Activated effector memory CD4-positive, alpha-beta T cell treated with anti-CD3 and anti-CD28 coated beads, Interleukin-2, amount 50 U/mL, for 16 hours (primary cell): ENCODE measurements at places on chromosomes 11 and 22.

DNA sequence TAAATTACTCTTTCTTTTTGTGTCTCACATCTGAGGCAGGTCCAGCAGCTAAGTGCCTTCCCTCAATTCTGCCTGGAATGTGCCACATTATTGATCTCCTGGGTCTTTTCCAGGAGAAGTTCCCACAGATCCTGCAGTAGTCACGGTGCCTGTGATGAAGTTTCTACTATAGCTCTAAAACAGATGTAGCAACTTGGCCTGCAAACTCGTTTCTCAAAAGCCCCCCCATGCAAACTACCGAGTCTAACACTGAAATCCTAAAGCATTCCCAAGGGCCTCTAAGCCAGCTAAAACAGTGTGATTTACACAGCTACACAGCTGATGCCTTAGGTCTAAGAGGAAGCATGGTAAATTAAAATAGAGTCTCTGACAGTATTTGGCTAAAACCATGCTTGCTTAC lies 54.3 kb downstream of the DDI1 start:
- DNase-seq, result no peak

DNA sequence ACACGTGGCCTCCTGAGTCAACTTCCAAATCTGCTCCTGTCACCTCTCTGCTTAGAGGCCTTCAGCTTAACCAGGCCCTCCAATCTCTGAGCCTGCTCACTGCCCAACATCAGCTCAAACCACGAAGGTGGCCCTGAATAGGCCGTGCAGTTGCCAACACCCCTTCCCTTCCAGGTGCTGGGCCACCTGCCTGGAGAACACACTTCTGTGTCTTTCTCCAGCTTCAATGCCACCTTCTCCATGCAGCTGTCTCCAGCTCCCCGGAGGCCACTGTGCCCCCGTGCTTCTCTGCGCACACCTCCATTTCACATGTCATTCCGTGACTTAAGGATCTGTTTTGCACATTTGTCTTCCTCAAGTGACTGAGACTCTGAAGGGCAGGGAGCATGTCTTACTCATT lies 5.3 kb downstream of the RELA start:
- DNase-seq, result no peak

DNA sequence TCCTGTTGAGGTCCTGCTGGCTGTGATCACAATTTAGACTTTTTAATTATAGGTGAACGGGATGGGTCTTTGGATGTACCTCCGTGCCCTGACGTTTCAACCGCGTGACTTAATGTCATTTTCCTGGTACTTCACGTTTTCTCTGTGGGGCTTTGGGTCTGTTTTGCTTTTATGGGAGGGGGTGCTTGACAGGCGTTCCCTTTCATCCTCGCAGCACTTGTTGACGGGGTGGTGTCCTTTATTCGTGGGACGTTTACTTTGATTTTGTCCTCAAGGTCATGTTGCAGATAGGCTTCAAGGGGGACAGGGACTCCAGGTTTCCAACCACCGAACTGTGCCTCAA lies 994 bp downstream of the PPP6R3 start:
- DNase-seq, result no peak

DNA sequence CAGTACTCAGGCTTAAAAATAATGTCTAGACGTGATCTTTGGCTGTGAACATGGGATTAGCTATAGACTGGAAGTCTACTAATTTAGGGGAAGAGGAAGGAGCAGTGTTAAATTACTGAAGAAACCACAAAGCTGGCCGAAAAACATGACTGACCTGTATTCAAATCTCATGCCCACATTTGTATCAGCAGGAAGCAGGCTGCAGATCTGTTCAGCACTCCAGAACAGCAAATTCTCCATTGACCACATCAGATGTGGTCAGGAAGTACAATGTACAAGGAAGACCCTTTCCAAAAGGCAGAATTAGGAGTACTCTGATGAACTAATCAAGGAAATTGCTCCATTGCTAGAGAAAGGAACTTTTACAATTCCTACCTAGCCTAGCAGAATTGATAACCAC lies 31.7 kb downstream of the DCDC1 start:
- no peak for DNase-seq

GRCh38 chr11:56887940-56888339 lies 100.8 kb upstream of the OR5AK2 start:
- no peak for DNase-seq

GRCh38 chr11:19957294-19957943 lies 202.9 kb downstream of the DBX1 start:
- no peak for DNase-seq

- no peak for DNase-seq
Observed at GRCh38 chr22:22590136-22590891, 31.2 kb upstream of the PRAME start.

DNA sequence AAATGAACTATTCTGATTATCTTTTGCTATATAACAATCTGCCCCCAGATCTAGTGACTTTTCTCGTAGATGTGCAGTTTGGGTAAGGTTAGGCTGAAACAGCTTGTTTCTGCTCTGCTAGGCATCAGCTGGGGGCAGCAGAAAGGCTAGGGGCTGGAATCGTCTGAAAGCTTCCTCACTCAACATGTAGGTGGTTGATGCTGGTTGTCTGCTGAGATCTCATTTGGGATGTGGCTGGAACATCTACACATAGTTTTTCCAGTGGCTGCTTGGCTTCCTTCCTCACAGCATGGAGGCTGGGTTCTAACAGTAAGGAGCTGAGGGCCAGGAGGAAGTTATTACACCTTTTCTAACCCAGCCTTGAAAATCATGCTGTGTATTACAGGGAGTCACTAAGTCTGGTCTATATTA lies 30.2 kb downstream of the USP47 start:
- DNase-seq, result no peak

- DNase-seq, result peak; percentile 77
Observed at GRCh38 chr22:36252754-36253522, at the start of gene APOL1. TSS of gene APOL1 (plus strand) at chr22:36253133. CDS start at chr22:36254956, 1,823 bp downstream.

- DNase-seq, result no peak
Observed at GRCh38 chr11:72871119-72871518, 56.9 kb downstream of the ATG16L2 start.

- no peak for DNase-seq
Observed at GRCh38 chr11:36062796-36063365, 119.0 kb downstream of the LDLRAD3 start.

GRCh38 chr22:29750559-29751538 lies 16.0 kb downstream of the ZMAT5 start:
- no peak for DNase-seq

- no peak for DNase-seq
Observed at GRCh38 chr11:131976021-131976420, 605.6 kb downstream of the NTM start.

DNA sequence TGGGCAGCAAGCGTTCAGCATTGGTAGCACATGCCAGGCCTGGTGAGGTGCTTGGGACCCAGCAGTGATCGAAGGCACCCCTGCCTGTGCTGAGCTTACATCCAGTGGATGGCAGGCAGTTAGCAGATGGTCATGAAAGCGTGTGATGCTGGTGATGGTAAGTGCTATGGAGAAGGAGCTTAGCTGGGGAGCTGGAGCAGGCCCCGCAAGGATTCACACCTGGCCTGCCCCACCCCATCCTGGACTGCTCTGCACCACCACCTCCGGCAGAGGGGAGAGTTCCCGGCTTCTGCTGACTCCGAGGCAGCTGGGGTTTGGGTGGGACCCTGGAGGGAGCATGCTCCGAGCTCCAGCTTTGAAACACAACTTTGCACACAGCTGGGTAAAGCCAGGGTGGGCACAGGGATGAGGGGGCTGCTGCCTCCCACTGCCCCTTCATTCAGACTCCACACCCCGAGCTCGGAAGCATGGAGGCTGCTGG lies 16.2 kb downstream of the MPPED1 start:
- DNase-seq, result no peak

DNA sequence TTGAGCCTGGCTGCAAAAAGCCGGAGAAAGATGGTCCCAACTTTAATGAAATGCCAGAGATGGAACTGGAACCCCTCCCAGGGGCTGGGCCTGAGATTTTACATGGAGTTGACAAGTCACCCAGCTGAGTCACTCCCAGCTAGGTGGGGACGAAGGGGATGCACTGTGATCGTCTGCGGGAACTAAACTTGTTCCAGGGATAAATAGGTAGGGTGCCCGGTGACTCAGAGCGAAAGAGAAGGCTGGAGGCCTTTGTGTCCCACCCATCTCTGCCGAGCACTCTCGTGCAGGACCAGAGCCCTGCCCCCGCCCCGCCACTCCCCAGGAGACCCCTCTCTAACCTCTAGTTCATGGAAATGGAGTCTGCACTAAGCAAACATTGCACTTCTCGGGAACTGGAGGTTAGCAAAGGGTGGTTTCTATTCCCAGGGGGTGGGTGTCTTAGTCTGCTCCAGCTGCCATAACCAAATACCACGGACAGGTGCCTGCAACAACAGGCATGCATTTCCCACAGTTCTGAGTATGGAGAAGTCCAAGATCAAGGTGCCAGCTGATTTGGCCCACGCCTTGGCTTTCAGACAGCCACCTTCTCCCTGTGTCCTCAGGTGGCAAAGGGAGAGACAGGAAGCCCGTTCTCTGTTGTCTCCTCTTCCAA lies 60.7 kb upstream of the FADD start:
- no peak for DNase-seq

GRCh38 chr11:47132490-47132889 lies 44.2 kb downstream of the ARFGAP2 start:
- no peak for DNase-seq

DNA sequence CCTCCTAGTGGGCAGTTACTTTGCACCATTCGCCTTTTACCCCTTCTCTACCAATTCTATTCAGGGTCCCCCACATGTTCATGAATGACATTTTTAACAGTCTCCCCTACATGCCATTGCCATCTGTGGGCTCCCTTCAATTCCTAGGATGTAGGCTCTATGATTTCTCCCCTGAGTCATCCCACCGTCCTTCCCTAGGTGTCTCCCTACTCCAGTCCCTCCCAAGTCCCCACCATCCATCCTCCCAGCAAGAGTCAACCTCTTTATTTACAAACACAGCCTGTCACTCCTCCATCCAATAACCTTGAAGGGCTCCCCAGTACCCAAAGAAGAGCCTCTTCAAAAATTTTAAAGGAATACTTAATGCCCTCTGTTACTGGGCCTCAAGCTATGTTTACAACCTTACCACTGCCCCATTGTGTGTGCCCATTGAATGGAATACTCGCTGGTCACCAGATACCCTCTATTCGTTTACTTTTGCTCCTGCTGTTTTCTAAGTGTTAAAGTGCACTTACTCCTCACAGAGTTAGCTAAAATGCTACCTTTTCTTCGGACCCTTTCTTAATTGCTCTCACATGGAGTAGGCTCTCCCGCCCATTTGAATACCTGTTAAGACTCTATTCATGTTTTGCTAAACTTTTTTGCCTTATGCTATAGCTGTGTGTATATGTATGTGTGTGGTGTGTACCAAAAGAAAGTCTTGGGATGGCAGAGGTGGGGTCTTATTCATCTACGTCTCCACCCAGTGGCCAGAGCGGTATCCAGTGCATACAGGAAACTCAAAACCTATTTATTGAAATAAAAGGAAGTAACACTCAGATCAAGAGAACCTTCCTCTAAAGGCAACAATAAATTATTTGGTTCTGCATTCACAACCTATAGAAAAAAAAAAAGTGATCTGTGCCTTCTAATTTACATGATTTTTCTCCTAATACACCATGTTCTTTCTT lies 235.8 kb upstream of the CCDC90B start:
- no peak for DNase-seq

GRCh38 chr22:20867179-20868024 lies 8.6 kb downstream of the SNAP29 start:
- DNase-seq, result no peak

- peak; percentile 56 for DNase-seq
Observed at GRCh38 chr11:71249301-71249700, 3.1 kb downstream of the SHANK2 start.

DNA sequence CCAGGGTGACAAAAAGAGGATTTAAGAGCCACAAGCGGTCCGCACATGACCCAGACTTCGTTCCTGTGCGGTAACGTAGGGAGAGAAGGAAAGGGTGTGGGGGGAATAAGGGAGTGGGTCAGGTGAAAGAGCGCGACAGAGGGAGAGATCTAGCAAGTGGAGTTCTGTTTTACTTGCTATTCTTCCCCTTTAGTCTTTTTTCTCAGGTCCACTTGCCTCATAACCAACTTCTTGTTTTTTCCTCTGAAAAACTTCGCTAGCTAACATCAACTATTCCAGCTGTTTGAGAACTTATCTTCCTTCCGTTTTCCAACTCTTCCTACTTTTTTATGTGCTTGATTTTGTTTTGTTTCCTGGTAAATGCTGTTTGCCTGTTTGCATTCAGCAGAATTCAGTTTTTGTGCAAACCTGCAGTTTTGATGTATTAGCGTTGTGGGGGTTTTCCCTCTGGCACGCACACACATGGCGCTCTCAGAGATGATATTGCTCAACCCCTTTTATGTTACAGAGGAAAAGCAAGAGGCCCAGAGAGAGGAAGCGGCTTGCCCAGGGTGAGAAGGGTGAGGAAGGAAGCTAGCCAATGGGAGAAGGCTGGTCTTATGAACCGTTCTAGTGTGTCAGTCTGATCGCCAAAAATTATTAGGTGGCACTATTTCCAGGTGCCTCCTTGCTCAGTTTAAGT lies 592 bp upstream of the CTSC start:
- DNase-seq, result peak; percentile 79

- DNase-seq, result no peak
Observed at GRCh38 chr11:88179971-88180629, 4.9 kb upstream of the RAB38 start.

GRCh38 chr22:31083377-31083768 lies 2.3 kb downstream of the SMTN start:
- no peak for DNase-seq

GRCh38 chr22:17858033-17858432 lies 83.8 kb upstream of the BID start:
- DNase-seq, result no peak

- peak; percentile 27 for DNase-seq
Observed at GRCh38 chr11:68150037-68150436, 28.8 kb upstream of the CHKA start.

- no peak for DNase-seq
Observed at GRCh38 chr11:112748252-112748651, 213.0 kb upstream of the NCAM1 start.

DNA sequence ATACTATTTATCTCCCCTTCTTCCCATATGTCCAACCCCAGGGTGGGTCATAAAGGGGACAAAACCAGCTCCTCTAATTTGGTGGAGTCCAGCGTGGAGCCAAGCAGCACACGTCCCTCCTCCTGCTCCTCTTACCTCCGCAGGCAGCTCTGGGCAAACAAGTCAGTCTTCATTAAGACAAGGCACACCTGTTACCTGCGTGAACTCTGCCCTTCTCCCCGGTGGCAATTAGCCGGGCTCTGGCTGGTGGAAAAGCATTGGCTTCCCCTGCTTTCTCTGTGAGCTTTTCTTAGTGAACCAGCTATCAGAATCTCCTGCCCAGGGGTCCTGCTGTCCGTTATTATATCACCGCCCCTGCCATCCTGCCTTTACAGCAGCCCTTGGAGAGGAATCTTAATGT lies 418.7 kb upstream of the CADM1 start:
- no peak for DNase-seq

GRCh38 chr11:96748639-96749370 lies 359.0 kb downstream of the JRKL start:
- no peak for DNase-seq

- no peak for DNase-seq
Observed at GRCh38 chr11:95359756-95360155, 128.8 kb upstream of the SESN3 start.
